RWPE2 (cell line): ENCODE measurements at places on chromosomes 4 and X.

- no peak for DNase-seq
Measured at GRCh38 chrX:40474205-40474626, 106.6 kb upstream of the ATP6AP2 start.

- no peak for DNase-seq
Measured at GRCh38 chrX:153686711-153687110, 1.0 kb upstream of the SLC6A8 start.

DNA sequence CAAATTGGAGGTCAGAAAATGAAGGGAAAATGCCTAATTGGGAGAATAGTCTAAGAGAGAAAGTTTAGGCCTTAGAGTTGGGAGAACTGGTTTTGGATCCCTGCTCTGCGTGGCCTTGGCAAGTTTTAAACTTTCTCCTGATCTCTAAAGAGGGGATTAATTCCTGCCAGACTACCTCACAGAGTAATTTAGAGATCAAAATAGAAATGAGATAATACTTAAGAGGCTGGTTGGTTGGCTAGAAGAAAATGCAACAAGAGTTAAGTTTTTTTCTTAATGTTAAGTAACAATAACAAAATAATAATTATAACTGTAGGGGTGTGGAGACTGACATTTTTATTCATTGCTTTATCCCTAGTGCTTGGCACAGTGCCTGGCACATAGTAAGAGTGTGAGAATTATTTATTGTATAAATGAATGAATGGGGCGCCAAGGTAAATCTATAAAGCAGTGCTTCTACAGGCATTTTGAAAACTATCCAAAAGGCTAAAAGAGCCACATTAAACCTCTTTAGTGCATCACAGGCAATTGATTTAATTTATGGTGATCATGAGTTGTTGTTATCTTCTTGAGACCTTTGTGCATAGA lies 160.5 kb downstream of the RASL11B start:
- DNase-seq: no peak

DNA sequence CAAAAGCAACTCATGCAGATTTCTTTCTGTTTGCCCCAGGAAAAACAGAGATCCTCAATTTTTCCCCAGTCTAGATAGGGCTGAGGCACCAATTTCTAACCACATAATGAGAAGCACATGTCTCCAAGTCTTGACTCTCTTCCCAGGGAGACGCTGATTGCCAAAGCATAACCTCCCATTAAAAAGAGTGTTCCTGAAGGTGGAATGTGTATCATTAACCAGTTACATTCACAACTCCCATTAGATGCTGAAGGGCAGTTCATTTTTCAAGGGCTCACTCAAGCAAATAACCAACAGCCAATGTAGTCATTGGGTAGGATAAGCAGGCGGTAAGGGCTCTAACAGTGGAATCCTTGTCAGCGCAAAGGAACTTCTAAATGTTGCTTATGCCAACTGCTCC lies 27.5 kb downstream of the TMEM47 start:
- no peak for DNase-seq

DNA sequence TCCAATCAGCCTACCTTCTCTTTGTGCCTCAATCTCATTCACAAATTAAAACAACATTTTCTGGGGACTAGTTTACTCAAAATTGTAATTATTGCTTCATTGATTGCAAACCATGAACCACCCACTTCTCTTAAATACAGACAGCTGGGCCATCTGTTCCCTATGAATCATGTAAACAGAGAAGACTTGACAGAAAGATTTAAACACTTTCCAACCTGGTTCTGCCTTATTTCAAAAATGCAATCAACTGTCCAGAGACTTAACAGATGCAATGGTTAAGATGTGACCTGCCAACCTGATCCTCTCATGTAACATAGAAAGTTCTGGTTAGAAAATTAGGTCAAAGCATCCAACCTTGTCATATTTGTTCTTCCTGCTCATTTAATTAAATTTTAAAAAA lies 20.8 kb upstream of the SERTM2 start:
- DNase-seq: no peak

- no peak for DNase-seq
Measured at GRCh38 chr4:15674046-15674445, 7.6 kb upstream of the FAM200B start.

GRCh38 chrX:66013194-66013816 lies 26.6 kb downstream of the VSIG4 start:
- no peak for DNase-seq

DNA sequence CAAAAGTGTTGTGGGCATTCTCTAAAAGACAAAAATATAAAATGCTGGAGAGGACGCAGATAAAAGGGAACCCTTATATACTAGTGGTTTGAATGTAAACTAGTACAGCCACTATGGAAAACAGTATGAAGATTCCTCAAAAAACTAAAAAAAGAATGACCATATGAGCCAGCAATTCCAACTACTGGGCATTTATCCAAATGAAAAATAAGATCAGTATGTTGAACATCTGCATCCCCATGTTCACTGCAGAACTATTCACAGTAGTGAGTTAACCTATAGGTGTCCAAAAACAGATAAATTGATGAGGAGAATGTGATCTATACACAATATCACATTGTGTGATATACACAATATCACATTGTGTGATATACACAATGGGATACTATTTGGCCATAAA lies 1615.3 kb downstream of the PCDH18 start:
- no peak for DNase-seq

GRCh38 chr4:182768838-182769237 lies 148.3 kb downstream of the DCTD start:
- DNase-seq: no peak

GRCh38 chrX:85620466-85620865 lies 241.0 kb upstream of the POF1B start:
- no peak for DNase-seq

DNA sequence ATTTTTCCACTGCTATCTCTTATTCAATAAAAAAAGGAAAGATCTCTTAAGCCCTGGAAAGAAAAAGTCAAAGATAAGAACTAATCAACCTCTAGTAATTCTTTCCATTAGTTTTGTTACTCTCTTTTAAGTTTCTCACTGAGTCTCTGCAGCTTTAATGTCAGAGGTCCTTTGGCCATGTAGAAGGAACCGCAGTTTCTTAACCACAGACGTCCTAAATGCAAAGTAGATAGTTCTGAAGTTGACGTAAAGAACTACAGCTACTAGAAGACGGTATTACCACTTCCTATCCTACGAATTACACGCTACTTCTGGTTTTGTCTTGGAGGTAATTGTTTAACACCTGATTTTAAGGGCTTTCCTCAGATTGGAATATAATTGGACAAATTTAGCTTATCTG lies 325.9 kb downstream of the ANKRD50 start:
- DNase-seq: no peak

GRCh38 chrX:153722704-153723350 lies 1.4 kb downstream of the BCAP31 start:
- DNase-seq: no peak

DNA sequence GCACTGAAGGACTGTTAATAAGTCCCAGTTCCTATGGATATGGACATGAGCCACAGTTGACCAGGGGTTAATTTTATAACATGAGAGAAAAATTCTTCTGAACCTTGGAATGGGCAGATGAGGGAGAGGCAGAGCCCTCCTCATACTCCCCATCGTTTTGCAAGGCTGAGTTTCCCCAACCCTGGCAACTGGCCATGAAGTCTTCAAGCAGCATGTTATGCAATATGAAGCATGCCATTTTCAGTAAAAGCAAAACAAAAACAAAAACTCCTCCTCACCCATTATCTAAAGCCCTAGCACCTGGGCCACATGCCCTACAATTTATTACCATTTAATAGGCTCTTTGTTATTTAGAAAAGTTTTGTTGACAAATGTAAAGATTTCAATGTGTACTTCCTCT lies 64.5 kb downstream of the GPC4 start:
- no peak for DNase-seq

DNA sequence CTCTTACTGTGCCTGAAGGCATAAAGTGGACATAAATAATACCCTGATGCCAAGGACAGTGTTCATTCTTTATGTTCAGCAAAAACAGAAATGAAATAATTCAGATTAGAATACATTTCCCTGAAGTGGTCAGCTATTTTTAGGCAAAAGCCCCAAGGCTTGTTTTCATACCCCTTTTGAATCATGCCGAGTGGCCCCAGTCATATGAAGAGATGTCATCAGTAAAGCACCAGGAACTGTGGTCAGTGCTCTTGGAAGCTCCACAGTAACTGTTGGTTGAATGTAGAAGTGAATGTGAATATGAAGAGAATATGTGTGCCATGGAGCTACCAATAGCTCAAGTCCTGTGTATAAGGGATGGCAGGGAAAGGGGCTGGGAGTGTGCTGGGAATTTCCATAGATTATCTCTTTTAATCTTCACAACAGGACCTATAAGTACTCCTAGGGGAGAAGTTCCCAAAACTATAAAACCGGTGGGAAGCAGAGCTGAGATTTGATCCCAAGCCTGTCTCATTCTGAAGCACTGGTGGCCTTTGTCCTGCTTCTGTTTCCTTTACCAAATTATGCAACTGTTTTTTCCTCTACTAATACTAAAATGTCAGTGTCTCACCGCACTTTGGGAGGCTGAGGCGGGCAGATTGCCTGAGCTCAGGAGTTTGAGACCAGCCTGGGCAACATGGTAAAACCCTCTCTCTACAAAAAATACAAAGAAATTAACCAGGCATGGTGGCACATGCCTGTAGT lies 52.6 kb downstream of the FNIP2 start:
- no peak for DNase-seq

DNA sequence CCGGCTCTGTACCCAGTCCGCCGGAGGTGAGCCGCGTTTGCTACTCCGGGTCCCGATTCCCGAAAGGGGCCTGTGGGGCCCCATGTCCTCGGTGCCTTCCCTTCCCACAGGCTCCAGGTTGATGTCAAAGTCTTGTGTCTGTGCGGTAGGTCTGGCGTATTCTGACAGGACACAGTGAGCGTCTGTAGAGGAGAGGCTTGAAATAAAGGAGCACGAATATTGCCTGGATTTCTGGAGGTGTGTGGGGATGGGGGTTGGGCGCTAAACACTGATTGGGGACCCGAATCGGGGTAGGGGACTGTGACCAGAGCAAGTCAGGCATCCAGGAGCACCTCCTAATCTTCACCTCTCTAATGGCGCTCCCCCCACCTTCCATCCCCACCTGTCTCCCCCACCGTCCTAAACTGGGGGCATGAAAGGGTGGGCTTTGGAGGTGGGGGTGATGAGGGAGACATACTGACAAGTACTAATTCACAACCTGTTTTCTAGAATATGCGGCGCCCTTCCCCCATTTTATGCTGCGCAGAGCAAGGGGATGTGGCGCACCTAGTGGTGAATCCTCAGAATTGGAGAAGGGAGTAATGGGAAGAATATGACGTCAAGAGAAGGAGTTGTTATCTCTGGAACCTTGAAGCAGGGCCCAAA lies 855 bp downstream of the GPRASP2 start:
- DNase-seq: no peak

DNA sequence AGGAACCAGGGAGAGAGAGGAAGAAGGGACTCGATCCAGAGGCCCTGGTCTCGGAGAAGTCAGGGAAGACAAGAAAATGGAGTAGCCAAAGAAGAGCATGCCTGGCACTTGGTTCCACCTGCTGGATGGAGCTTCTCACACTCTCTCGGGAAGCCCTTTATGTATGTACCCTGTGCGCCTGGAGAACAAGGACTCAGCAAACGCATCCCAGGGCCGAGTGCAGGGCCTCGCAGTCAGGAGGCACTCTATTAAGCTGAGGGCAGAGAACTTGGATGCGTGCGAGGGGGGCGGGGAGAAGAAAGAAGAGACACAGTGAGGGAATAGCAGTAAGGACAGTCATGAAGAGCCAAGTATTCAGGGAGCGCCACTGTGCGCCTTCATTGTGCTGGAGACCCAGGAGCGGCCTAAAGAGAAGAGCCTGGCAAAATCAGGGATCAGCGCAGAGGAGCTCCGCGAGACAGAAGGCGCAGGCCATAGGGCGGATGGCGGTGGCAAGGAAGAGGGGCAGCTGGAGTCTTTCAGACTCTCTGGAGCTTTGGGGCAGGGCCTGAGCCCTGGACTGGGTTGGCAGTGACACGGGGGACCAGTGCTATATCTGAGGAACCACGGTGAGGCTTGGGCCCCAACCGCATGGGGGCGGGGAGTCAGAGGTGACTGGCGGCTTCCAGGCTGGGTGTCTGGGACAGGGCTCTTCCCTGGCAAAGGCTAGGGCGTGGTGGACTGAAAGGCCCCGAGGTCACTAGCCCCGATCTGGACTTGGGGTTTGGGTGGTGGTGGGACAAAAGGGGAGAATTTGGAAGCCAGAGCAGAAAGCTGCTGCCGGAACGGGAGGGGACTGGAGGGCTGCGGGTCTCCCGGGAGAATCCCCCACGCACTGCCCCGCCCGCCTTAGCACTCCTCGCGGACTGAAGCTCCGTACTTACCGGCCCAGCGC lies 1.9 kb upstream of the SEPTIN6 start:
- DNase-seq: no peak

DNA sequence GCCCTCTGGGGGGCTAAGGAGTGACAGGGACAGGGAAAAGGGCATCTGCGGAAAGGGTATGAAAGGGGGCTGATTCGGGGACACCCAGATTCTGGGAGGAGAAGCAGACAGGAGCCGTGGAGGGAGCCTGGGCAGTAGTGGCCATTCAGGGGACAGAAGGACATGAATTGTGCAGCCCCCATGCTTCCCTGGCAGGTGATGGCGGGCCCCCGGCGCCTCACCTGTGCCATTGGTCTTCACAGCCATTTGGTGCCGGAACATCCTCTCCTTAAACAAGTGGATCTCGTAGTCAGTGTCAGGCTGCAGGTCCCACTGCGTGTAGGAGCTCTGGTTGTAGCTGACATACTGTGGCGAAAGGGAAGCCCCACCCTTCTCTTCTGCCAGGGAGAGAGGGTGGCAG lies 21.9 kb downstream of the L1CAM start:
- DNase-seq: no peak

GRCh38 chrX:125293850-125294780 lies 25.6 kb upstream of the TEX13C start:
- DNase-seq: no peak

GRCh38 chr4:36573441-36573840 lies 292.0 kb downstream of the DTHD1 start:
- DNase-seq: no peak

DNA sequence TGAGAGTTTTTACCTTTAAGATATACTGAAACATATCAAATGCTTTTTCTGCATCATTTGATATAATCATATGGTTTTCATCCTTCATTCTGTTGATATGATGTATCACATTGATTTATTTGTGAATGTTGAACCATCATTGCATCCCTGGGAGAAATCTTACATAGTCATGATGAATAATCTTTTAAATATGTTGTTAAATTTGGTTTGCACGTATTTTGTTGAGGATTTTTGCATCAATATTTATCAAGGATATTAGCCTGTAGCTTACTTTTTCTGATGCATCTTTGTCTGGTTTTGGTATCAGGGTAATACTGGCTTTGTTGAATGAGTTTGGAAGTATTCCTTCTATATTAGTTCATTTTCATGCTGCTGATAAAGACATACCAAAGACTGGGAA lies 541.4 kb downstream of the TLL1 start:
- DNase-seq: no peak

- no peak for DNase-seq
Measured at GRCh38 chrX:86696951-86697350, 548.7 kb downstream of the DACH2 start.

- no peak for DNase-seq
Measured at GRCh38 chr4:57504797-57505530, 394.8 kb upstream of the IGFBP7 start.

GRCh38 chrX:101206471-101206870 lies 13.1 kb upstream of the DRP2 start:
- no peak for DNase-seq
